ENCODE measurements at places on chromosomes 2 and 18.

GRCh38 chr18:58808349-58808748 is 56.3 kb upstream of the ZNF532 start:
- DNase-seq, result no peak

GRCh38 chr18:24118750-24119577 is 19.9 kb upstream of the CABYR start:
- DNase-seq, result peak; percentile 50

GRCh38 chr18:11728249-11728648 is 39.2 kb downstream of the GNAL start:
- DNase-seq, result no peak

GRCh38 chr18:44682201-44682870 is 1.6 kb downstream of the SETBP1 start:
- DNase-seq, result no peak

- no peak for DNase-seq
Measured at GRCh38 chr2:29559578-29559977, 361.8 kb downstream of the ALK start.

DNA sequence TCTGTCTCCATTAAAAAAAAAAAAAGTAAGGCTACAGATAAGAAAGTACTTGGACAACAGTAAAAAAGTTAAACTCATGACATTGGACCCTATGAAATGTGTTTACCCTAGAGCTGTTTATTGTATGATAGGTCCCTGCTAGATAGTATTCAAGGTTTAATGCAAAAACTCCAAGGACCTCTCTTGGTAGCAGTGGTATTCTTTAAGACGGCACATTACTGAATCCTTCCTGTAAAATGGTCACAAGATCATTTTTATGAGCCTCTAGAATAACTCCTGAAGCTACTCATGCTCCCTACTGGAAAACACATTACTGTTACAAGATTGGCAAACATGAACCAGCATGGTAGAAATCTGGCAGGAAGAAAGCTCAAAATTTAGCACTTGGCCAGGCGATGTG is 38.8 kb downstream of the GALM start:
- no peak for DNase-seq

DNA sequence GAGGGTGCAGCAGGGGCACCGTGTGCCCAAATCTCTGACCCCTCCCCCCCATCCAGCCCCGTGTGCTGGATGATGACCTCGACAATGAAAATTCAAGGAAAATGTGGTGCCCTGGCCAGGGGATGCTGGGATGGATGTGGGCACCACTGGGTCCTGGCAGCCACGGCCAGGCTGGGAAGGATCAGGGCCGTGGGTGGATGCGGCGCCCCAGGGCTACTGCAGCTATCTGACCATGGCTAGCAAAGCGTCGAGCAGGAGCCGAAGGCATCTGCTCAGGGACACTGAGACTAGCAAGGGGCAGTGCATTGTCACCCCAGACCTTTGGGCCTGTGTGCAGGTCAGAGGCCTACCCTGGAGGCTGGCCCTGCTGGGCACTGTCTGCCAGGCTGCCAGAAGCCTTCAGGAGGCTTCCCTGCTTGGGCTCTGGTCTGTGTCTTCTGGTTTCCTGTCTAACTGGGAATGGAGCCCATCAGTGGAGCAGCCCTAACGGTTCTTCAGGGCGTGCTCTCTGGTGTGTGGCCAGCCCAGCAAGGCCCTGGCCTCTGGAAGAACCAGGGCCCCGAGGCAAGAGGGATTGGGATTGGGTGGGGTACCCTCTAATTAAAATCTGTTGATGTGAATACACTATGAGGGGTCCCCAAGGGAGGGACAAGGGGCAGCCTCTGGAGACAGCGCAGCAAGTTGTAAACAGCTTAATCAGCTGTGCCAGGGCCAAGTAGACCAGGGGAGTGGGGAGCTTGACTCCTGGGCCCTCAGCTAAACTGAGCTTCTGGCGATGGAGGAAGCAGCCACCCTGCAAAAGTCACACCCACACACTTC is 98.0 kb downstream of the STPG4 start:
- no peak for DNase-seq

- no peak for DNase-seq
Measured at GRCh38 chr18:76169733-76170132, 325.3 kb downstream of the ZNF516 start.

- DNase-seq, result no peak
Measured at GRCh38 chr2:21420553-21421335, 297.0 kb downstream of the TDRD15 start.

DNA sequence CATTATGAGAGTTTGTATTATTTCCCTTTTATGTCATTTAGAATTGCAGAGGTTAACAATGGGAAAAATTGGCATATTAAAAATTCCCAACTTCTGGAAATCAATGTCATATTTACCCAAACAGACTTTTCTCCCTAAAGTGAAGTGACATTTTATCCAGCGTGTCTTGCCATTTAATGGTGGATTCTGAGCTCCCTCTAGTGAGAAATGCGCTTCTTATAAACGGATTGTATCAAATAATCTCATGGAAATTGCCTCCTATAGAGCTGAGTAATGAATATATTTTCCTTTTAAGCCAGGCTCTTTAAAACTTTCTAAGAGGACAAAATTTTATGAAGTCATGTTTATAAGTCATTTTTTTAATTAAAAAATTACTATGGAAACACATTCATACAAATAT is 5.7 kb upstream of the GCFC2 start:
- no peak for DNase-seq

- DNase-seq, result no peak
Measured at GRCh38 chr2:206614811-206615210, 27.5 kb upstream of the FAM237A start.

- no peak for DNase-seq
Measured at GRCh38 chr18:27110319-27110718, 74.8 kb downstream of the CHST9 start.

- DNase-seq, result no peak
Measured at GRCh38 chr2:230671117-230671516, 41.5 kb upstream of the CAB39 start.

GRCh38 chr2:85763831-85764230 is 10.0 kb downstream of the ATOH8 start:
- no peak for DNase-seq
